ENCODE measurements at places on chromosomes 13 and 19.

GRCh38 chr13:73880365-73880764 is 253.8 kb downstream of the KLF12 start:
- DNase-seq: no peak

- no peak for DNase-seq
Observed at GRCh38 chr19:47714339-47714738, 1.1 kb downstream of the EHD2 start.

DNA sequence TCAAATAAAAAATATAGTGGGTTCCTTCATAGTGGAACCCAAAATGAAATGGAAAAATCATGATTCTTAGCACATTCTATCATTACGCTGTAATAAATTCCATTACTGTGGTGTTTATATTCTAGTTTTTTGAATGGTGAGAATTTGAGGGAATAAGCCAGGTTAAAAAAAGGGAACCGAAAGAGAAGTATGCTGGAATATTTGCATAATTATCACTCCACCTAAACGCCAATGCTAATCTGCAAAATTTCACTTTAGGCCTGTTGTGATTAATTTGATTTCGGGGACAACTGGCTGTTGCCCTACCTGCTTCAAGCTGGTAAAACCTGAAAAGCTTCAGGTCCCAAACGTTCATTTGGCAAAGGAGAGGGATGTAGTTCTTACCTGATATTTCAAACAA is 32.1 kb upstream of the SCEL start:
- no peak for DNase-seq

DNA sequence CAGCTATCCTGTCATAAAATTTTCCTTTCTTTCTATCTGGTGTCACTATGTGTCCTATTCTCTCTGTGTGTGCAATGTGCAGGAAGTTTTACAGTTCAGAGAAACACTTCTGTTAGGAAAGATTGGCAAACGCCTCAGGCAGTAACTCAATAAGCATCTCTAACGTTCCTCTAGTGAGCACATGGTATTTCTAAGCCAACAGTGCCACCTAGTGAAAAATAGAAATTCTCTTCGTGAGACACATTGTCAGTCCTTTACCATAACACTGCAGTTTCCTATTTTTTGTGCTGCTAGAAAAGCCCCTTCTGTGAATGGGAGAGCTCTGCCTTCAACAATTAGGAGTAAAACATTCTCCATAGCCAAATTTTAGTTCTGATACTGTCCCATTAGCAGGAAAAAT is 50.7 kb downstream of the ZNF723 start:
- no peak for DNase-seq

GRCh38 chr19:47699360-47699917 is 13.8 kb upstream of the EHD2 start:
- no peak for DNase-seq

- DNase-seq: no peak
Observed at GRCh38 chr13:95535243-95535642, 17.3 kb upstream of the CLDN10 start.

DNA sequence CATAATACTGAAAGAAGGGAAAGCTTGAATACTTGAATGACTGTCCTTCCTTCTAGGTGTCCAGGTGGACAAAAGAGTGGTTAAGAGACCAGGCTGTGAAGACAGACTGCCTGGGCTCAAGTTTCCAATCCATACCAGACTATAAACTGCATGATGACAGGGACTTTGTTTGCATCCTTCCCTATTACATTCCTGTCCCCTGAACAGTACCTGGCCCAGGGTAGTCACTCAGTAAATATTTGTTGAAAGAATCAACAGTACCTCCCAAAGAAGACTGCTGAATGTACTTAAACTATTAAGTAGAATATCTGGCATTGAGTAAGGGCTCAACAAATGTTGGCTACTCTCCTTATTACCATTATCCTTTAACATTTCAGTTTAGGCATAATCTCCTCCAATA is 29.7 kb downstream of the MIPEP start:
- no peak for DNase-seq

DNA sequence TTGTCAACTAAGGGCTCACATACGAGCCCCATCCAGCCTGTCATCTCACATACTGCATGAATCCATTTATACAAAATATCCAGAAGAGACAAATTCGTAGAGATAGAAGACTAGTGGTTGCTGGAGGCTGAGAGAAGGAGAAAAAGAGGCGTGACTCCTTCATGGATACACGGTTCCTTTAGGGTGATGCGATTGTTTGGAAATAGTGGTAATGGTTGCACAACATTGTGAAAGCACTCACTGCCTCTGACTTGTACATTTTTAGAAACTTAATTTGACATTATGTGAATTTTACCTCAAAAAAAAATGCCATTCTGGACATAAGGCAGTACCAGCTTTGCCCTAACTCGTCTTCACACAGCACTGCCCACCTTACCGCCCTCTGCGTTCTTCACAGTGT is 27.3 kb downstream of the IGFL1 start:
- DNase-seq: no peak

DNA sequence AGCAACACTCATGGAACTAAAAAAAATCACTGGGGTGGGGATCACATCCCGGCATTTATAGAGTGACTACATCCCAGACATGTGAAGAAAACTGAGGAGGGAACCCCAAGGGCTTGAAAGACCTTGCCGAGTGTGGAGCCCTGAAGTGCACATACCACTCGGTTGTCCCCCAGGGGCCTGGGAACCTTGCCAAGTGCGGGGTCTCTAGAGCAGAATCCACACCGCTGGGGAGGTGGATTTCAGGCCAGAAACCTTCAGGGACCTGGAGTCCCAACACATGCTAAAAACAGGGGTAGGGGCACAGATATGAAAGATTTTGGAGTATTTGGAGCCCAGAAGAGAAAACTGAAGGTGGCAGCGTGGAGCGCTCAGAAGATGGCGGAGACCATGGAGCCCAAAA is 35.2 kb downstream of the ERICH4 start:
- DNase-seq: no peak

- no peak for DNase-seq
Observed at GRCh38 chr13:46858776-46859175, 38.1 kb downstream of the HTR2A start.

DNA sequence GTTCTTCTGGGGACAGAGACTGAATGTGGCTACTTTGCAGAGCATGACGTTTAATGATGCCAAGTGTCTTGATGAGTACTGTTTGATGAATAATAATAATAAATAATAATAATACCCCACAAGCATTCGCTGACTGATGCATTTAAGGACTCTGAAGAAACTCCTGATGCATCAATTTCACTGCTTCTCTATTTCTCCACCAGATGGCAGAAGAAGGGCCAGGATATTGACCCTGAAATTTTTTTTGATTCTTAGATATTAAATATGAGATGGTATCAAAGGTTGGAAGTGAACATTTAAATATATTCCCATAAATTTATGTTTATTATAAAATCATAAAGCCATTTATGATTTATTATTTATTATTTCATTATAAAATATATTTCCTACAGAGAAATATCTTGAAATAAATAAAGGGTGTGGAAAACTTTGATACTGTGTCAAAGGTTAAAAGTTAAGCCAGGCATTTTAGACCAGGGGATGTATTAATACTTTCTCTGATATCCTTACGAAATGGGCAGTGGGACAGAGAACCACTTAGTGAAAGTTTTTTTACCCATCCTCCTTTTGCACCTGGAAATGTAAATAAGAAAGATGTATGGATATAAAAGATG is 170.9 kb downstream of the LACC1 start:
- DNase-seq: no peak

- DNase-seq: no peak
Observed at GRCh38 chr13:20997301-20998161, 63.9 kb downstream of the LATS2 start.

DNA sequence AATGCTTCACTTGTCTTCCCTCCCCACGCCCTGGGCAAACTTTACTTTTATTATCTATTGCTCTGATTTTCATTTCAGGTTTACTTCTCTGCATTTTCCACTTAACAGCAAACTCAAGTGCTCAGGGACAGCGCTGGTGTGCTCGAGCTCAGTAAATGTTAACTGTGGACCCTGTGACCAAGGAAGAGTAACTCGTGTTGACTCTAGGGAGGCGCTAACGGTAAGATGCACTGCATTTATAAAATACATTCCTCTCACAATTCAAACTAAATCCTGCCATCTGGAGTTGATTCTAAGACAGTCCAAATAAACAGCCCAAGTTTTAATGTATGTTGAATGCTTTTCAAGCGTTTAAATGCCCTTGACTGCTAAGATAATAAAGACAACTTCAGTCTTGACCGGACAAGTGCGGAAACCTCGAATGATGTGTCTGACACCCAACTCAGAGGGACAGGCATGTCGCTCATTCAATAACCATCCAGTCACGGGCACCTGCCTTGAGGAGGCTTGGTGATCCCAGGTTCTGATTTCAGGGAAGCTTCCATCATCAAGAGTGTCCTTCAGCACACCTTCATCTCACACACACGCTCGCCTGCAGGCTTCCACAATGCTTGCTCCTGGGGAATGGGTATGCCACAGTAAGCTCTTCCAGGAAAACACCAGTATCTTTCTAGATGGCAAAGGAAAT is 93.2 kb downstream of the STK24 start:
- peak; percentile 74 for DNase-seq

DNA sequence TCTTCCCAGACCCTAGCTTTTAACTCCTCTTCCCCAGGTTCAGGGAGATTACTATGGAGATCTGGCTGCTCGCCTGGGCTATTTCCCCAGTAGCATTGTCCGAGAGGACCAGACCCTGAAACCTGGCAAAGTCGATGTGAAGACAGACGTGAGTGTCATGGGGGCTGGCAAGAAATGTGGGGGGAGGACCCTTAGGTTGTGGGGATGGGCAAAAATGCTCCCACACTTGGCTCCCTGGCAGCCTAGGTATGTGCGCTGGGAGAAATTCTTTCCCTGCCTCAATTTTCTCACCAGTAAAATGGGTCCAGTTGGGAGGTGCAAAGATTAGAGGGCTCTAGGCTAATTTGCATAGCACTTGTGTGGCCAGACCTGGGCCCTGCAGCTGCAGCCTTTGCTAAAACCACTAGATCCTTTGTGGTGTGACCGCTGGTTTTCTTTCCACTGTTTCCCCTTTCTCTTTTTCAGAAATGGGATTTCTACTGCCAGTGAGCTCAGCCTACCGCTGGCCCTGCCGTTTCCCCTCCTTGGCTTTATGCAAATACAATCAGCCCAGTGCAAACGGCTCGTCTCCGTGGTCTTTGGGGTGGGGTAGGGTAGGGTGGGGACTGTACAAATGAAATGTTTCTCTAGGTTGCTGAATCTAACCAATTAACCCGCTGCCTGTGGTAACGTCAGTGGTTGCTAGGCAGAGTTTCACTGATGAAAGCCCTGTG is 959 bp upstream of the RAB4B start:
- DNase-seq: peak; percentile 94

- DNase-seq: no peak
Observed at GRCh38 chr13:23434491-23434890, 989 bp upstream of the SACS start.

- no peak for DNase-seq
Observed at GRCh38 chr13:100812982-100813584, 138.5 kb upstream of the TMTC4 start.

- peak; percentile 61 for DNase-seq
Observed at GRCh38 chr13:112113851-112114250, 46.9 kb downstream of the SOX1 start.

GRCh38 chr13:68168448-68168847 is 938.3 kb upstream of the PCDH9 start:
- DNase-seq: no peak

GRCh38 chr13:107843681-107844080 is 371.7 kb downstream of the LIG4 start:
- no peak for DNase-seq

DNA sequence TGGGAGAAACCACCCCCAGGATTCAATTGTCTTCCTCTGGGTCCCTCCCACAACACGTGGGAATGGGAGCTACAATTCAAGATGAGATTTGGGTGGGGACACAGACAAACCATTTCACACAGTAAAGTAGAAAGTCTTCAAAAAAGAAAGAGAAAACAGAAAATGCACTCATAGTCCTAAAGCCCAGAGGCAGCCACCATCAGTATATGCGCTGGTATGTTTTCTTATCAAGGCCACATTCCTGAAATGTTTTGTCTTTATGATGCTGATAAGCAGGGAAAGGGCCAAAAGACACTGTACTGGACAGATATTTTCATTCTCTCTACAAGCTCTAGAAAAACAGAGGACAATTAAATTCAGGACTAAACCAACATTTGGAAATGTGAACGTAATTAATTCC is 375.8 kb upstream of the TSHZ3 start:
- DNase-seq: no peak

DNA sequence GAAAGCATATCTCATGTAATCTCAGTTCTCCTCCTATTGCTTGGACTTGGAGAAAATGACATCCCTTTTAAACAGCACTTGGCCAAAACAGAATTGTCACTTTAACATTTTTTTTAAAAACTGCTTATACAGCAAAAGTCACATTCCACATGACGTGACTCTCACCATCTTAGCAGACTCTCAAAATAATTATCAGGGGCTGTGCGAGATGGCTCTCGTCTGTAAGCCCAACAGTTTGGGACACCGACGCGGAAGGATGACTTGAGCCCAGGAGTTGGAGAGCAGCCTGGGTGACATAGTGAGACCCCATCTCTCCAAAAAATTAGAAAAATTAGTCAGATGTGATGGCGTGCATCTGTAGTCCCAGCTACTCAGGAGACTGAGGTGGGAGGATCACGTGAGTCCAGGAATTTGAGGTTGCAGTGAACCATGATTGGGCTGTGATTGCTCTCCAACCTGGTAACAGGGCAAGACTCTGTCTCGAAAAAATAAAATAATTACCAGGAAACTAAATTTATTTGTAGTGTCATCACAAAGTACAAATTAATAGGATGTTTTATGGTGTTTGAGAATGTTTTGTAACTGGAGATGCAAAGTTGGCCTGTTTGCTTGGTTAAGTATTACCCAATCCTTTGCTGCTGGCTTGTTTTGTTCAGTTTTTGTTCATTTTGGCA is 8.8 kb downstream of the SAFB start:
- no peak for DNase-seq

DNA sequence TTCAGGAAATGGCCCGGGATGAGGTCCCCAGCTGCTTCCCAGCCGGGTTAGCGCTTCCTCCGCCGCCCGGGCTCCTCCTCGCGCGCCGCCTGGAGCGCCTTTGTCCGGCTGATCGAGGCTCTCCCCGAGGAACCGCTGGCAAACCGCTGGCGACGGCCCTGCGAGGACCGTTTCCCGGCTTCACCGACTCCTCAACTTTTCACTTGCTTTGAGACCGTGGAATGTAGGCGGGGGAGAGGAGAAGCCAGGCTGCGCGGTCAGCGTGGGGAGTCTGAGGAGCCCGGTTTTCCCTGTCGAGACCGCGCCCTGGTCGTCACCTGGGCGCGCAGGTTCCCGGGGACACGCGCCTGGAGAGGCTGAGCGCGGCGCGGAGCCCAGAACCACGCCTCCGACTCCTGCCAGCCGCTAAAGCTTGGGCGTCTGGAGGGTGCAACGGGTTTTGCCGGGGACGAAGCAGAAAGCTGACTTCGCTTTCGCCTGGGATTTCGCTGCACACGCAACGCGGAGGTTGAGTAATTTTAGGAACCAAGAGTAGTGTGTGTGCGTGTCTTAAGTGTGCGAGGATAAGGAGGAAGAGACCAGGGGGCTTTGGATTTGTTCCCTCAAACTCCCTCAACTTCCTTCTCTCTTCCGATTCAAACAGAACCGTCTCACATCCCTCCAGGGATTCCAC is 7.3 kb upstream of the DGKH start:
- peak; percentile 47 for DNase-seq

GRCh38 chr19:4075373-4075772 is 8.7 kb upstream of the ZBTB7A start:
- no peak for DNase-seq

GRCh38 chr13:73849292-73849691 is 284.9 kb downstream of the KLF12 start:
- DNase-seq: no peak
